ENCODE measurements at places on chromosomes 5 and 9.
A peak's percentile ranks its signal among the peaks of the same experiment; 100 is the strongest.

- no peak for DNase-seq
These were observed 40.2 kb downstream of the TRIO start for GRCh38 chr5:14183187-14183939.

DNA sequence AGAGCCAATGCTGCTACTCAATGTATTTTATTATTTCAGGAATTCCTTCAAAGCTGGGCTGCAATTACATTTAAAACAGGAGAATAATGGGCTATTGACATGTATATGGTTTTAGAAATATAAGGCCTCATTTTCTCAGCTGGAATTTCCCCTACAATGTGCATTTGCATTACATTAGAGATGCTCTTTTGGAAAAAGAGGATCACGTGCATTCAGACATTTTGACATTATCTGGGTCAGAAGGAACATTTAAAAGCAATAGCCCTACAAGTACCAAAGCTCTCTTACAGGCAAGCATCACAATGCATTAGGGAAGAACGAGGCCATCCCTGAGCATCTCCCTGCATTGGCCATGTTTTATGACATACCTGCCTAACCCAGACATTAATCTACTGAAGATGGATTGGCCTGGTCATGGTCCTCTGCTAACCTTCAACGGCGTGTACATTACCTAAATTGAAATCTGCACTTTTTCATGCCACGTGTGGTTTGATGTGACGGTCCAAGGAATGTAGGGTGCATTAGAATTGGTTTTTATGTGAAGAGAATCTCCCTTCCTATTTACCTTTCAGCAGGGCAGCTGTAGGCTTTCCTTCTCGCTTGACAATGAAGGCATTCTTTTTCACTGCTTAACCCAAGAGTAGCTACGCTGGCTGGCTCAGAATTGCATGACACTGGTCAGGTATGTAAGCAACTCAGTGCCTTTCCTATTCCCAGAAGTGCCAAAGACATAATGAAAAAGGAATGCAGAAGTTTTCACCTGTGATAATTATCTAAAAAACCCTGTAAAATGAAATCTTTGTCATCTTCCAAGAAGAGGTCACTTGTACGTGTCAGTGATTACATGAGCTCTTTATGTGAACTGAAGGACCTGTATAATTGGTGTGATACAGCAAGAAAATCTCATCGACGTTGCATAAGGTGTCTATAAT lies 212.3 kb upstream of the MPDZ start:
- no peak for DNase-seq

GRCh38 chr9:76456202-76456926 lies 2.6 kb upstream of the GCNT1 start:
- no peak for DNase-seq

DNA sequence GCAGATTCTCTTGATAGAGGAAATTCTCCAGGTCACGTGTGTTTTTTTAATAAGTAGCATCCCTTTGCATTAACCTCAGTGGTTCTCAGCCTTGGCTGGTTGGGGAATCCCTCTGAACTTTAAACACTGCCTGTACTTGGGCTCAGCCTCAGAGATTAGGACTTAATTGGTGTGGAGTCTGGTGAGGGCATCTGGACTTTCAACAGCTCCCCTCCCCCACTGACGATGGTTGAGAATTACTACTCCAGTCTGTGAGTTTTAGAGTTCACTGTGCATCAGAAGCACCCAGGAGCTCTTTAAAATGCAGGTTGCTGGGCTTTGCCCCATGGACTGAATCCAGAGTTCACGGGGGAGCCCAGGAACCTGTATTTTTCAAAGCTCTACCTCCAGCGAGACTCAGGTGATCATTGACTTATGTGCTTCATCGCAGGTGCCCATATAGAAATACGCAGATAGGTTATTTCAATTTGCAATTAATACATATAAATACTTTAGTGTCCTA lies 71.4 kb downstream of the DAPK1 start:
- DNase-seq, result no peak

DNA sequence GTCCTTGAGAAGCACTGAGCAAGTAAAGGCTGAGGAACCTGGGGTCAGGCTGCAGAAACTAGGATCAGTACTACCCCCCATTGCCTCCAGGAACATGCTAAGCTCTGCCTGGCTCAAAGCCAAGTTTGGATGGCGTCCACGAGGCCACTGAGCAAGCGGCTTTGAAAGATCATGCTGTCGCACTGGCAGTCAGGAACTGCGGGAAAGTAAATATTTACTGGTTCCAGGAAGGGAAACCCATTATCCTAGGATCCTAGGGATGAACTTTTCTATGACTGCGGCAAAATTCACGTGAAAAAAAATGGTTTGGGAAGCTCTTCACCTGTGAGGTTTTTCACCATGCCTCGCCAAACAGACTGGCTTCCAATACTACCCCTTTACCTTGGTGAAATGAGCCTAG lies 75.3 kb upstream of the PJA2 start:
- no peak for DNase-seq

DNA sequence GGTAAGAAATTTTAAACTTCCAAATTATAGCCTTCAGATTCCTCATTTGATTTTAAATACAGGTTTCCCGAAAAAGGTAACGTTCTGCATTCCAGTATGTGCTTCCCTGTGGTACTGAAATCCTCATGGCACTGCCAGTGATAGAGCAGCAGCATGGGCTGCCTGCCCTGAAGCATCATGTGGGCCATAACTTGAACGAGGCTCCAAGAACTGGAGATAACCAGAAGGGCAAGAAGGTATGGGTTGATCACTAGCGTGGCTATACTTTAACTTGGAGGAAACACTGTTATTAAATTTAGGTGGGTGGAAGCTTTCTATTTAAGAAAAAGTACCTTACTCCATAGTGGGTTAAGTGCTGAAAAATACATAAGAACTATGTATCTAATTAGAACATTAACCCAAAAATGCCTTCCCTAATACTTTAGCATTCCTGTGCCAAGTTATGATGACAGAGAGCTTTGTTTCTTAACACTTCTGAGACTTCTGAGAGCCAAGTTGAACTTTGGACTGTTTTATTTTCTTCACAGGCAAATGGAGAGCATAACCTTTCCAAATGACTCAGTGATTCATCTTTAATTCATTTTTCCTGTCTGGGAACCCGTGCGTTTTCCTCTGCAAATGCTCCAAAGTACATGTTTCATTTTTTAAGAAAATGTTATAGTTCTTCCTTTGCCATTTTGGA lies 191.5 kb upstream of the GNA14 start:
- DNase-seq, result no peak

DNA sequence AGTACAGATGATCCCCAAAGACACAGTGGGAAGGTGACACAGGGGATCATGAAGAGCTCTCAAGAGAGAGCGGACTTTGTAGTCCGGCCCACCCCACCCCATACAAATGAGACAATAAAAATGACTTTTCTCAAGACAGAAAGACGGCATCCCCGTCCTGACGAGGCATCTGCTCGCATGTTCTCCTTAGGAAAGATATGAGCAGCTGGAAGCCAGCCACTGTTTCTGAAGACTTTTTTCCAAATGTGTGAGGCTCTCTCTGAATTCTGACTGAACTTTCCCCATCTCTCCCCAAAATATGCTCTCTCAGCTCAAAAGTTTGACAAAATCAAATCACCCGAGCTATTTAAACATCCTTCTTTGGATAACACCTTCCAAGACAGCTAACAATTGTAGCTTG lies 105.2 kb downstream of the RFK start:
- DNase-seq, result no peak

DNA sequence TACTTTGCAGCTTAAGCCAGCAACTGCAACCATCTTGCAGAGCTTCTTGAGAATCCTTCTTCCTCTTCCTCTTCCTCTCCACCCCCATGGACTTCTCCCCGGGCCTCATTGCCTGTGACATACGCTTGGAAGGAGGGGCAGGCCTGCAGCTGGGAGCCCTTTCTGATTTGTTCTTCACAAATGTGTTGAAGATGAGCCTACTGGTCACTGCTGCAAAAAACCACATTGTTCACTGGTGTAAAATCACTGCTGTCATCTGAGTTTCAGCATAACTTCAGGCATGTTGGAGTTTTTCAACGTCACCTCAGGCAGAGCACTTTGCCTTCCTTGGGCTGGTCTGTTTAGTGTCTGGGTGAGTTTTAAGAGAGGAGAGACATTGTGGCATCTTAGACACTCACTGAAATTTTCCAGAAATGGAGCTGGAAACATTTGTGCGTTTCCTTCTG lies 7.9 kb downstream of the TJP2 start:
- no peak for DNase-seq

DNA sequence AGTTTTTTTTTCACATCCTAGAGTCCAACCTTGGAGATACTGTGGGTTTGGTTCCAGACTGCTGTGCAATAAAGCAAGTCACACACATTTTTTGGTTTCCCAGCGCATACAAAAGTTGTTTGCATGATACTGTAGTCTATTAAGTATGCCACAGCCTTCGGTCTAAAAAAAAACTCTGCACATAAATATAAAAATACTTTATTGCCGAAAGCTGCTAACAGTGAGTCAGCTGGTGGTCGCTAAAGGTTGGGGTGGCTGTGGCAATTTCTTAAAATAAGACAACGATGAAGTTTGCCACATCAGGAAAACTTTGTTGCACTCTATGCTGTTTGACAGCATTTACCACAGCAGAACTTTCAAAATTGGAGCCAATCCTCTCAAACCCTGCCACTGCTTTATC lies 37.4 kb downstream of the UBQLN1 start:
- DNase-seq, result no peak

DNA sequence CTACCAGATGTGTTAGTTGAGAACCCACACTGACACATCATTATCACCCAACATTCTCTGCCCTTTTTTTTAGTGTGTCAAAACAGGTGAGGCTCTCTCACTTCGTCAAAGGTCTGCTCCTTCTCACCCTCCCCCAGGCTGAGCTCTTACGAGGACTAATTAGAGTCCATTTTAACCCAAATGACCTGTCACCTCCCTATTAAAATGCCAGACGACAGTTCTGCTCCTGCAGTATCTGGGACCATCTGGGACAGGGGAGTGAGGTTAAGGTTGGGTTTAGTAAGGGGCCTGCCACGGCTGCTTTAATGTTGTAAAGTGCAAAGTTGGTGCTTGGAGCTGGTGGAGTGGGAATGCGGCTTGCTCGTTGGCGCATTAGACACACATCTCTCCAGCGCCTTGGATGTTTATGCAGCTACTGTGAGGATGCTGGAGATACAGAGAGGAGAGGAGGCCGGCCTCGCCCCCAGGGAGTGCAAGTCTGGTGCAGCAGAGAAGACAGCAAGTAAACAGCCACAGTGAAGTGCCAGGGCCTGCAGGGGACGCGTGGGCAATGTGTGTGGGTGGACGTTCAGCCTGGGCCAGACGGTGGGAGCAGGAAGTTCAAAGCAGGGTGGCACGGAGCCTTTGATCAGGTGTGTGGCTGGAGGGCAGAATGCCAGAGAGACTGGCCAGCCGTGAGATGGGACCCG lies 96.2 kb downstream of the C9orf50 start:
- no peak for DNase-seq

GRCh38 chr9:120912958-120913646 lies 13.5 kb downstream of the TRAF1 start:
- DNase-seq, result no peak

GRCh38 chr5:27158171-27158570 lies 119.8 kb upstream of the CDH9 start:
- no peak for DNase-seq

GRCh38 chr5:101796427-101796826 lies 499.7 kb downstream of the SLCO4C1 start:
- no peak for DNase-seq

GRCh38 chr9:124364141-124364540 lies 51.1 kb downstream of the PSMB7 start:
- DNase-seq, result no peak

- peak; percentile 48 for DNase-seq
These were observed 1.2 kb upstream of the NPR3 start for GRCh38 chr5:32709750-32710549.

DNA sequence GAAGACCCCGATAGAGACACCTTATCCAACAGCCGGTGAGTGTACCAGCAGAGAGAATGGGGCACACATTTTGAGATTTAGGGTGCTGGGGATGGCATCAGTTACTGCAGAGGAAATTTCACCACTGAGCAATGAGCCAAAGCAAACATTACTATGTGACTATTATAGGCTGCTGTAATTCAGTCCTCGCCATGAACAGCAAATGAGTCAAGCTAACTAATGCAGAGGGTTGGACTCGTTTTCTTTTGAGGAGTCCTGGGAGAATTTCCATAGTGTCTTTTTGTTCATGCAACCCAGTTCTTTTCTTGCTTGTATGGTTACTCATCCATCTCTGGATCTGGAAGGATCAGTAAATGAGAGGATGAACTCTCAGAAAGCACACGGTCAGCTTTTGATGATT lies 323.8 kb downstream of the PSAT1 start:
- DNase-seq, result no peak

- DNase-seq, result no peak
These were observed 12.5 kb downstream of the PHF2 start for GRCh38 chr9:93588641-93589609.

DNA sequence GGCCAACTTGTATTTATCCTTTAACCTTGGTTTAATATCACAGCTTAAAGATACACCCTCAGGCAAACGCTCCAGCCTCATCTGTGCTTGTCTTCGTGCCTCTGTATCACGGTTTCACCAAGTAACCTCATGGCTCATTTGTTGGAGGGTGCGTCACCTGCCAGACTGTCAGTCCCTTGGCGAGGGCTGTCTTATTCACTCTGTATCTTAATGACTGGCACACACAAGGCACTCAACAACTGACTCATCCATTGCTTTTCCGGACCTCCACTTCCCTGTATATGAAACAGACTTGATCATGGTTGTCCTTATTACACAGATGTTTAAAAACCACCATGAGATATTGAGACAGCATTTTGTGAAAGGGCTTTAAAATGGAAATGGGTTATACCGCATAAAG lies 28.0 kb downstream of the LCP2 start:
- DNase-seq, result no peak

GRCh38 chr5:164326219-164326618 lies 820.8 kb downstream of the MAT2B start:
- DNase-seq, result no peak

DNA sequence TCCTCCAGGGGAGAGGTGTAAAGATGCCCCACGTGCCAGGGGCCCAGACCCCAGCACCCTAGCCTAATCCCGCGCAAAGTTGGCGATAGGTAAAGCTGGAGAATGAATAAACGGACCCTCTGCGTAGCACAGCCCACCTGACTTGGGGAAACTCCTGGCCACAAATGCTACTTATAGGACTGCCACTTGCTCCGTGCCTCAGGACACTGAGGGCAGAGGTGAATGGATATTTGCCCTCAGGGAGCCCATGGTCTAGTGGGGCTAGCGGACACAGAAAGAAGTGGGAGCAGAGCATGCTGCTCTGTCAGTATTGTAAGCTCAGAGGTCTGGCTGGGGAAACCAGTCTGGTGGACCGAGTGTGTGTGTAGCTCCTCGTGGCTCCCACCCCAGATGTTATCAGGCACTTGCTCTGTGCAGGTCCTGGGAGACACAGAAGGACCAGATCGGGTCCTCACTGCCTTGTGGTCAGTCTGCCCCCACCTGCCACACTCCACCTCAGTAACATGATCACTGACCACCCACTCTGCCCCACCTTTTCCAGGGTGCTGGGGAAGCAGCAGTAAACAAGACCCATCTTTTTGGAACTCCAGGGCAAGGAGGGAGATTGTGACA lies 841 bp downstream of the GRK6 start:
- DNase-seq, result no peak

All from stimulated activated CD8-positive, alpha-beta memory T cell treated with anti-CD3 and anti-CD28 coated beads, Interleukin-2, amount 100 ng/mL, for 48 hours (primary cell).